ENCODE measurements at places on chromosomes 2 and 18.

DNA sequence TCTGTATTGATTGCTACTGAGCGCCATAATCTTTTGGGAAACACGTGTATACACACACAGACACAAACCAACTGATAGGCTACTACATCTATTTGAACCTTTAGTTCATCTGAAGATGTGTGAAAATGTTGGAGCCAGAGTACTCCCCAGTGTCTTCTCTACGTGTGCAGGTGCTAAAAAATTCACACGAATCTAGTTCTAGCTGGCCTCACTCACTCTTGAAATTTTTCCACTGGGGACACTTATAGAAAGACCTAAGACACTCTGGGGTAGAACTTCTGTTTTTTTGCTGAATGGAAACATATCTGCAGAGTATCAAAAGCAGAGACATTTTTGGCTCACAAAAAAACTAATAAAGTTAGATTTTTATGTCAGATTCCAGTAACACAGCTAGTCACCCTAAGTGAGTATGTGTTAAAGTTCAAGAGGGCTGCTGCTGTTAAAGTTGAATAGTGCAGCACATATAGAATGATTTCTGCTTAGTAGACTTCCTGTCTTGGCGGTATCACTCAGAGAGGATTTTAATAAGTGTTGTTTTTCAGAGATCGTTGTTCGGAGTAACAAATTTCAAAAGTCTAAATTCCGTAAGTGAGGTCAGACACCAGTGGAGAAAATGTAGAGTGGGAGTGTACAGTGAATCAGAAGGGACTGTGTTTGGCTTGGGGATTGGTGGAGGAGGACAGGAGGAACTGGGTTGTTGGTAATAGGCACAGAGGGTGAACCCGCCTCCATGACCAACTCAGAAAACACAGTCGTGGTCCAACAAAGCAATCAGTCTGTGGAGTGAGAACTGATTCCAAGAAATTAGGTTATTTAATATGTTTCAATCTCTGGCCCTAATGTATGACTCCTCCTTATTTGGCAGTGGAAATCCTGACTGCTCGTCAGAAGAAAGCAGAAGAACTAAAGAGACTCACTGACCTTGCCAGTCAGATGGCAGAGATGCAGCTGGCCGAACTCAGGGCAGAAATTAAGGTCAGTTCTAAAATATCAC lies 43.1 kb downstream of the KCTD18 start:
- no peak for DNase-seq

GRCh38 chr18:62904396-62905285 lies 189.3 kb downstream of the PHLPP1 start:
- DNase-seq = no peak

GRCh38 chr2:106867196-106867953 lies 18.6 kb downstream of the ST6GAL2 start:
- no peak for DNase-seq

DNA sequence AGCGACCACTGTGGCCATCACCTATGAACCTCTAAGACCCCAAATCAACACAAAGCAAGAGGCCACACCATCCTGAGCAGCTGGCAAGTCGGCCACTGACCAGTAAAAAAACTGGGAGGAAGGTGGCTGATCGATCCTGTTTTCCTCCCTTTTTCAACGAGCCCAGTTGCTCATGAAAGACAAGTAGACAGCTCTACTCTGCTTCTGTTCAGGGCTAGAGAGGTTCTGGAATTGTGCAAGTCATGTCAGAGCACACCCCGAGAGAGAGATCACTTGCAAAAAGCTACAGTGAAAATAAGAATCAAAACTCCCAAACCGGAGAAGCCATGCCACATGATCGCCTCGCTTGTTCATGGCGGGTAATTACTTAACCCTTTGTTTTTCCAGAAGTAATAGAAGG lies 34.6 kb downstream of the ZNF516 start:
- DNase-seq = no peak

DNA sequence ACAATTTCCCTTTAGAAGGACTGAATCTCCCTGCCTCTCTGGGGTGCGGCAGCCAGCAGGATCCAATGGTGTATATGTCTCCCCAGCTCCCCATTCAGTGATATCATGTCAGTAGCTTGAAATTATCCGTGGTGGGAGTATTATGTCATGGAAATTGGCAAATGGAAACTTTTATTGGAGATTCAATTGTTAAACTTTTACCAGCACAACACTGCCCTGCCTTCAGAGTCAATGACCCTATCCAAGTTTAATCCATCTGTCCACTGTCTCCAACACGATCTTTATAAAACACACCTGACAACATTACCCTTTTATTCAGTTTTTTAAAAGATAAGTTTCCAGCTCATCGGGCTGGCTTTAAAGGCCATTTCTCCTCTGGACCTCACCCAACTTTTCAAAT lies 5.0 kb upstream of the IL1RN start:
- DNase-seq = no peak

DNA sequence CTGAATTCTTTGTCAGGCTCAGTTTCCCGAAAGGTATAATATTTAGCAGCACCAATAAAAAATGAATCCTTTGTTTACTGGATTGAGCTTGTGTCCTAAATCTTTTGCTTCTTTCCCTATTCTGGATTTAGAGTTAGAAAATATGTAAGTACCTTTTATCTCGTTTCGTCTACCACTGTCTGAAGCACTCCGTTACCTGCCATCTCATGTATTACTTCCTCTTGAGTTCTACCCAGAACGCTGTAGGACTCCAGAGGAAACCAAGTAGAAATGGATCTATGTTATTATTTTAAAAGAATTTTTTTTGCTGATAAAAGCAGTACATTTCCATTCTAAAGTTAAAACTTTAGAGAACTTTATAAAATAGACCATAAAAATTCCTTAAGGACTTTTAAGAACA lies 13.5 kb downstream of the ANKRD12 start:
- no peak for DNase-seq

GRCh38 chr2:62456721-62457539 lies 49.1 kb downstream of the TMEM17 start:
- DNase-seq = peak; percentile 95

GRCh38 chr2:195148004-195148403 lies 509.0 kb upstream of the SLC39A10 start:
- DNase-seq = no peak

- no peak for DNase-seq
Measured at GRCh38 chr18:42288129-42288528, 333.1 kb downstream of the PIK3C3 start.

GRCh38 chr2:158143703-158144360 lies 42.2 kb downstream of the UPP2 start:
- DNase-seq = no peak

DNA sequence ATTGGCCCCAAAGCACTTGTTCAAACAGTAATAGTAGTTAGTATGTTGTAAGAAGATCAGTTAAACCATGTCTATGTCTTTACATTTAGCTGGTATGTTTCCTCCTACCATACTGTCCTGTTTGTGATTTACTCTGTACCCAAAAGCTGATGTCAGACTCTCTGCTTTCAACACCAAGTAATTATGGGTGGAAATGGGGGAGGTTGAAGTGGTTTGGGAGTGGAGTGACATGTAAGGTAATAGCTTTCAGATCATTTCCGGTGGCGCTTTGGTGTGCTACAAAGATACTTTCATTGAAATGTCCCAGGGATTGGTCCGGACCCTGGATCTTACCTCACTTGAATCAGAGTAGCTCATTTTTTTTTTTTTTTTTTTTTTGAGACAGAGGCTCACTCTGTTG lies 39.7 kb upstream of the TGIF1 start:
- no peak for DNase-seq

DNA sequence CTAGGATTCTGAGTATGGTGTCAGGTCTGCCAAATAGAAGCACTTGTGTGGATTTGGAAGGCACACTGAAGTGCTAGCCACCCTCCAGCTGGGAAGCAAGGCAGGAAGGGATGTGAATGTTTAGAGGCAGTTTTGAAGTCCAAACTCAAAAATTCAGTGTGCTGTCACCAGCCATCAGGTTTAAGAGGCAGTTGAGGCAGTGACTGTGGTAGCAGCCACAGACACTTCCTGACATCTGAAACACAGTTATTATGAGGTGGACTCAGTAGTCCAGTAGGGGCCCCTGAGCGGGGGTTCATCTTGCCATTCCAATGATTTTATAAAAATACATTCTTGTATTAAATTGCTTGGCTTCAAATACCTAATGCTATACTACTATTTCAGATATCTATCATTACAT lies 13.4 kb upstream of the DOCK10 start:
- DNase-seq = no peak

DNA sequence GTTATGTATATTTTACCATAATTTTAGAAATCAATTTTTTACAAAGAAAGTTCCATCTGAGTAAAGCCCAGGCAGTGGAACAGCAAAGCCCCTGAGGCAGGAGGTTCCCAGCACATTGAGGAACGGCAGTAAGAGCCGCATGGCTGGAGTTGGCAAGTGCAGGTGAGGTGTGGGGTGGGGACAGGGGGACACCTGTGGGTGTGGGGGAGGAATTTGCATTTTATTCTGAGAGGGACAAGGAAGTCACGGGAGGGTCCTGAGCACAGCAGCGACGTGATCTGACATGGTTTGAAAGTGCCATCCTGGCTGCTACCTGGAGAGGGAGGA lies 16.1 kb upstream of the ADI1 start:
- no peak for DNase-seq

- peak; percentile 64 for DNase-seq
Measured at GRCh38 chr2:153519257-153519875, 40.8 kb upstream of the RPRM start.

- no peak for DNase-seq
Measured at GRCh38 chr2:194725169-194725568, 931.9 kb upstream of the SLC39A10 start.

DNA sequence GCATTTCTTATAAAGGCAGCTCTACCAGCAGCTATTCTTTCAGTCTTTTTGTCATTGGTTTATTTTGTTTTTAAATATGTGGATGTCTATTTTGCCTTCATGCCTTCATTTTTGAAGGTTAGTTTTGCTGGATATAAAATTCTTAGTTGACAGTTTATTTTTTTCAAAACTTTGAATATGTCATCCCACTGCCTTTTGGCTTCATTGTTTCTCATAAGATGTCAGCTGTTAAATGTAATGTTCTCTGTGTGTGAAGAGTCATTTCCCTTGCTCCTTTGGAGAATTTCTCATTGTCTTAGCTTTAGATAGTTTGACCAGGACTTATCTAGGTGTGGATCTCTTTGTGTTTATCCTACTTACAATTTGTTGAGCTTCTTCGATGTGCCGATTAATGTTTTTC lies 213.5 kb downstream of the KIAA1328 start:
- no peak for DNase-seq

DNA sequence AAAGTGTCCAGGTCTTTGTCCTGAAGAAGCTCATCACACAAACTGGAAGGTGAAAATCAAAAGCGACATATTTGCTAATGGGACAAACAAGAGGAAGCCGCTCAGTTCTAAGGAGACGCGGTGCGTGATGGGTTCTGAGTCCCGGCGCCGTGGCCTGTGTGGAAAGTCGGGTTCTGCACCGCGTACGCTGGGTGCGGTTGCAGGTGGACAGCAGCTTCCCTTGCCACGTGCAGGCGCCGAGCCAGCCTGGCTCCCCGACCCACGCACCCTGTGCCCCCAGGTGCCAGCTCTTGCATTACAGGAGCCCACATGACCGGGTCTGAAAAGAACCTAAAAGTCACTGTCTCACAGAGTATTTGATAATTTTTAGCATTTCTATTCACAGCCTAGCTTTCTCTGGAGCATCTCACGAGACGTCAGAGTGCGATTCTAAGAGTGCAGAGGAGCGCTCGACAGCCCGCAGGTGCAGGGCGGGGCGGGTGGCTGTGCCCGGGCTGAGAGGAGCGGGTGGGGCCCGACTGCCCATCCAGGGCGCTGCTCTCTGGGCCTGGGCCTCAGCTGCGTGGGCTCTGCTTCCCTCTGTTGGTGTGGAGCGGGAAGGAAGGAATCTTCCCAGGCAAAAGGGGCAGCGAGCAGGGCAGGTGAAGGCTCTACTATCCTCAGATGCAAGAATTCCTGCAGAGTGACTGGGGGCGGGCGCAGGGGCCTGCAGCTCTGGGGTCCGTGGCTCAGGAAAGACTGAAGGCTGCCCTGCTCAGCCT lies 39.4 kb downstream of the MYT1L start:
- DNase-seq = peak; percentile 58

DNA sequence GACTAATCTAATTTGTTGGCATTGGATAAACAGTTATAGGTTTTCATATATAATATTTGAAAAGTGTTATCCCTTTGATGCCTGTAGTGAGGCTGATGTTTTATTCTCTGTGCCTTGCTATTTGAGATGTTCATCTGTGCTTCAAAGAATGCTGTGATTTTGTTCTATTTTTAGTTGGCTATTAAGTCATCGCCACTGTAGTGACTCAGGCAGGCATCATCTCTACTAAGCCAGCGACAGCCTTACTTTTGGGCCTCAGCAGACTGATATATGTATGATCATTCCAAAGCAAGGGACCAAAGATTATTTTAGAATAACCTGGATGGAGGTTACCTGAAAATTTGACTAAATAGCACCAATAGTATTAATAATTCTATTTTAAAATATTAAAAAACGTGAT lies 1674.5 kb upstream of the NXPH2 start:
- DNase-seq = no peak

DNA sequence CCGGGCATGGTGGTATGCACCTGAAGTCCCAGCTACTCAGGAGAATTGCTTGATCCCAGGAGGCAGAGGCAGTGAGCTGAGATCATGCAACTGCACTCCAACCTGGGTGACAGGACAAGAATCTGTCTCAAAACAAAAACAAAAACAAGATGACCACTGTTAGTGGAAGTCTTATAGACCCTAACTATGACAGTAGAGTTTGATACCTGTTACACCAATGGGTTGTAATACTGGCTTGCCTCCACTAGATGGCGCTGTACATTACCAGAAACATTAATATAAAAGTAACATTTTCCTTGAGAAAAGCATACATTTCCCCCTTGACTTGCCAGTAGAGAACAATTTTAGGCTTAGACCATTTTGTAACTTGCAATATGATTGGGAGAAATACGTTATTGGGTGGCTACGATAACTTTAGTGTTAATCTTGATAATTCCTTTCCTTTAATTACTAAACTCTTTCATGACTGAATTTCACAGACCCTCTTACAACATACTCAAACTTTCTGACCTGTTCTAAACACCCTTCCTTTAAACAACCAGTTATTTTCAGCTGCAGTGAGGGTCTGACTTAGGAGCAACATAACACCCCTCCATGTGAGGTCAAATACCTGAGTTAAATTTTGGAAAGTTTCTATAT lies 19.5 kb downstream of the SLC25A52 start:
- peak; percentile 34 for DNase-seq

- DNase-seq = no peak
Measured at GRCh38 chr18:4672162-4672561, 217.1 kb upstream of the DLGAP1 start.

DNA sequence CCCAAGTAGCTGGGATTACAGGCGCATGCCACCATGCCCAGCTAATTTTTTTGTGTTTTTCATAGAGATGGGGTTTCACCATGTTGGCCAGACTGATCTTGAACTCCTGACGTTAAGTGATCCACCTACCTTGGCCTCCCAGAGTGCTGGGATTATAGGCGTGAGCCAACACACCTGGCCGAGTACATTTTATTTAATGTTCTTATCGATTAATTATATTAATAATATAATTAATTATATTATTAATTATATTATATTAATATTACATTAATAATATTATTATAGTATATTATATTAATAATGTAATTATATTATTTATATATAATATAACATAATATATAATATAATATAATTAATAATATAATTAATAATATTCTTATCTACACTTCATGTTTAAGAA lies 101.4 kb downstream of the CCDC85A start:
- DNase-seq = no peak
